ENCODE measurements at places on chromosomes 6 and 20. TPM values are rescaled to one million over a fixed set of nuclear protein-coding genes. Genes with fewer than 3 reads are reported as not detected.

Gene SMPDL3A
- total RNA-seq: 0.27 TPM

Gene PNLDC1
- not detected for total RNA-seq

Gene SIRPD
- 0.27 TPM for total RNA-seq

Gene SLC25A27
- 5.7 TPM for total RNA-seq

Gene TNNC2
- 1.1 TPM for total RNA-seq

All from hematopoietic multipotent progenitor cell (in vitro differentiated cells).